ENCODE measurements at places on chromosomes 16 and 17. TPM values are rescaled to one million over a fixed set of nuclear protein-coding genes. Genes with fewer than 3 reads are reported as not detected.

DNA sequence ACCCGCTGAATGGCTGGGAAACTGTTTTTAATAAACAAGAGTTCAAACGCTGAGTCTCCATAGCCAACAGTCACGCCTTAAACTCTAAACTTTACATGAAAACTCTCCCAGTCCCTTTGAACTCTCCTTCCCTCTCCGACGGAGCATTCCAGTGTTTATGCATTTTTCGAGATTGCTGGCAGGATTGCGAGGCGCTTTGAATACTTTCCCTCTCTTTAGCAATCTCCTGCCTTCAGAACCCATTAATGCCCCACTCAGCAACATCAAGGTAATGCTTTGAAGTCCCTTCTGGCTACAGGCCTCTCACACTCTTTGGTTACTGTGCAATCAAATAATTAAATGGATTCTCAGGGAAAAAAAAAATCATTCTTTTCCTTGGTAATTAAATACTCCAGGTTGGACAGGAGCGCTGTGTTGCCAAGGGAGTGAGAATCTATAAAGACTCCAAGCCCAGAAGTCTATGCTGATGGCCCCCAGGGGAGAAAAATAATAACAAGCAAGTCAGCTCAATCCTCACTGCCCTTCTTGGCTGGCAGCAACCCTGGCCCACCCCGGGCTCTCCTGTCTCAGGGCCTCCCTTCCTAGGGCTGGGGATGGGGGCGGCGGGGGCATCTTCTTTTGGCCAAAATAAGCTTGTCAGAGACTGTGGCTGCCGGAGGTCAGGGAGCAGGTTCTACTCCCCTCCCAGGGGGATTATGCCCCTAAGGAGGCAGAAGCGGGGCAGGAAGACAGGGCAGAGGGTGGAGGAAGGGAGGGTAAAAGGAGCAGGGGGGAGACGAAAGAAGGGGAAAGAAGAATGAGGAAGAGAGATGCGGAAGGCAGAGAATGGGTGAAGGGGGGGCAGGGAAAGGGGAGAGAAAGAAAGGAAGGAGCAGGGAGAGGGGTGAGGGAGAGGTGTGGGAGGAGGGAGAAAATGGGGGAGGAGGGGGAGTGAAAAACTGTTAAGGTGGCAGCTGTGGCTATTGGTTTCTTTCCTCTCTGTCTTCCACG lies 45.2 kb downstream of the AXIN2 start:
- no peak for DNase-seq

DNA sequence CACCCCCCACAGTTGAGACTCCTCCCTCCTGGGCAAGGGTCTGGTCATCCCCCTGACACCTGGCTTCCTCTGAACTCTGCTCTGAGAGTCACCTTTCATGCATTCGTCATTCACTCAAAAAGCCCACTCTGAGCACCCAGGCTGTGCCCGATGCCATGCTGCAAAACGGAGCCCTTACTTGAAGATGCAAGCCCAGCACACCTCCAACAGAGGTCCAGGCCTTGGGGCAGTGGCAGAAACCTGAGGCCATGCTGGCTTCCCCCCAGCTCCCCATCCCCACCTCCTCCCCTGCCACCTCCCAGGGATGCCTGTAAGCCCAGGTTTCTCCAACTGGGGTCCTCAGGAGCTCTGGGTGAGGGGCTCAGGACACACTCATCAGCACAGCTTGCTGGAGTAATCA lies 67.7 kb upstream of the TNRC6C start:
- no peak for DNase-seq

GRCh38 chr16:87064731-87065445 lies 252.3 kb downstream of the C16orf95 start:
- no peak for DNase-seq

- no peak for DNase-seq
These were observed 105.8 kb upstream of the SDK2 start for GRCh38 chr17:73749928-73750605.

DNA sequence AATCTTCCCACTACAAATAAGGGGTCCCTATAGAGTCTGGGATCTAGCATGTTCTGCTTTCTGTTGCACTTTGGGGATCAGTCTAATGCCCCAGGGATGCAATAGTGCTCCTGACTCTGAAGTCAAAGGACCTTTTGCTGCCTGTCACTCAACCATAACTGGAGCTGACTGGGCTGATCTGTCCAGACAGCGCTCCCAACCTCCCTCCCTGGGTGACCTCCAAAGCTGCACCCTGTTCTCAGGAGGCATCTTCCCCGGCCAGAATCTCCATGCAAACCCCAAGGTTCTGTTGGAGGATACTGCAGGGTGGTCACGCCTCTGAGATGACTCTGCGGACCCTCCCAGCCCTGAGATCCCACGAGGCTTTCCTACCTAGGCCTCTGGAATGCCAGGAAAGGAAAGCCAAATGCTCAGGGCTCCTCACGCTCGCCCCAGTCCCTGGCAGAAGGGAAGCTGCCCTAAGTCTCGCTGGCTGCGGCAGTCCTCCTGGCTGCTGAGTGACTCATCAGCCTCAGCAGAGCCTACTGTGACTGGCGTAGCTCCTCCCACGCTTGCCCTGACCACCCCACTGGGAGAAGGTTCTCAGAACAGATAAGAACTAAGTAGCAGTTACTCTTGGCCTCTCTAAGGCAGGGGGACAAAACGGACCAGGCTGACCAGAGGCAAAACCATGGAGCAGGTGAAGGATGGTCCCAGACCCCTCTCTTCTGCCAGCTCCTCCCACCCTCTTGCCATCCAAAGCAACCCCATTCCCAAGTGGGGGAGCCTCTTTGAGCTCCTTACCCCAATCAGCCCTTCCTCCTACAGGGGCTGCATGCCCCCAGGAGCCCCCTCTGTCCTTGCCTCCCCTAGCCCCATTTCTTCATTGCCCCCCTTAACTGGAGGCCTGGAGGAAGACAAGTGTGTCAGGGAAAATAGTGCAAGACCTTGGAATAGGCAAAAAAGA lies 124.1 kb upstream of the TNRC6C start:
- peak; percentile 43 for DNase-seq

Gene CSH2
- total RNA-seq, result not detected

Gene PRRT2
- 2.3 TPM for total RNA-seq

Gene PCGF2
- total RNA-seq, result not detected
